ENCODE measurements at places on chromosomes 2 and 18.

DNA sequence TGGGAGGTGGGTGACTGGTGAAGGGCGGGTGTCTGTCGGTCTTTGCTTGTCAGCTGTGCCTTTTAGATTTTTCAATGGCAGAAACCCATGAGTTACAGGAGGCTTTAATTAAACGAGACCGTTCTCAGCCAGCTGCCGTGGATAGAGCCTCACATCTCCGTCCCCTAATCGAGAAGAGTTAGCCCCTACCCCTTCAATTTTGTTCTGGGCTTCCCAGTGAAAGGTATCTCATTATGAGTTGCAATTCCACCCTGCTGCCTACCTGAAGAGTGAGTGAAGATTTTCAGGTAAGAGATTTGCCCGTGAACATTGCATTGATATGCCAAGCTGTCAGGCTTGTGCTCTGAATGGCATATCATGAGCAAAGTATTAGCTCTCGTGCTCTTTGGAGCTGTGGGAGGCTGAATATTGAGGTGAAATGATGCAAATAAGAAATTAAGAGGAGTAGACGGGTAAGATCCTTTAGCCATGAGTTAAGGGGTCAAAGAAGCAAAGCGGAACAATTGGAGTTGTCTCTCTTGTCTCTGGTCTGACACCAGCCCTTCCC, 118.7 kb upstream of the MSTN start:
- DNase-seq, result peak; percentile 11

- no peak for DNase-seq
Observed at GRCh38 chr2:119794237-119794636, 34.5 kb downstream of the PTPN4 start.

DNA sequence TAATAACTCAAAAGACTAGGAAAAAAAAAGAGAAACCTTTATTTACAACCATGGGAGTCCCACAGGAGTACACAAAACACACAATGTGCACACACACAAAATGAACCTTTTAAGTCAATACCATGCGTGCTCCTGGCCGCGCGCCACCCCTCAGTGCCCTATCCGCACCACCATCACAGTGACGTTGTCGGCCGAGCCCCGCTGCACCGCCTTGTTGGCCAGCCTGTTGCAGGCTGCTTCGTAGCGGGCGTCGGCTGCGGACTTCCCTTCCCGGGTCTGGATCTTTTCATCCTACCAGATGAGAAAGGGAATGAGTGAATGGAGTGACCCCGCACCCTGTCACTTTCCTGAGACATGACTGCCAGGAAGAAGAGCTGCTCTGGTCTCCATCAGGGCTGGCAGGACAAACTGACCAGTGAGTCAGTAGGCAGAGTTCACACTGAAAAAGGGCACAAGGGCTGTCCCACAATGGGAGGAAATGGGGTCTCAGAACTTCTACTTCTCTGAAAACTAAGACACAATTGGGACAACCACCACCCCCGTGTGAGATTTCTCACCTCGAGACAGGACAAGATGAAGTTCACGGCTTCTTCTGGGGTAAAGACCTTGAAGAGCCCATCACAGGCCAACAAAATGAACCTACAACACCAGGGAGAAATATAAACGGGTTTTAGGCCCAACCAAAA, 11.8 kb downstream of the ERFE start:
- no peak for DNase-seq

GRCh38 chr18:24063121-24063731, 48.7 kb downstream of the TTC39C start:
- no peak for DNase-seq

GRCh38 chr2:120758181-120759144, 22.8 kb downstream of the GLI2 start:
- no peak for DNase-seq
